ENCODE measurements at places on chromosomes 13 and 19.

GRCh38 chr13:30739761-30740642, 4.7 kb downstream of the ALOX5AP start:
- DNase-seq: no peak

DNA sequence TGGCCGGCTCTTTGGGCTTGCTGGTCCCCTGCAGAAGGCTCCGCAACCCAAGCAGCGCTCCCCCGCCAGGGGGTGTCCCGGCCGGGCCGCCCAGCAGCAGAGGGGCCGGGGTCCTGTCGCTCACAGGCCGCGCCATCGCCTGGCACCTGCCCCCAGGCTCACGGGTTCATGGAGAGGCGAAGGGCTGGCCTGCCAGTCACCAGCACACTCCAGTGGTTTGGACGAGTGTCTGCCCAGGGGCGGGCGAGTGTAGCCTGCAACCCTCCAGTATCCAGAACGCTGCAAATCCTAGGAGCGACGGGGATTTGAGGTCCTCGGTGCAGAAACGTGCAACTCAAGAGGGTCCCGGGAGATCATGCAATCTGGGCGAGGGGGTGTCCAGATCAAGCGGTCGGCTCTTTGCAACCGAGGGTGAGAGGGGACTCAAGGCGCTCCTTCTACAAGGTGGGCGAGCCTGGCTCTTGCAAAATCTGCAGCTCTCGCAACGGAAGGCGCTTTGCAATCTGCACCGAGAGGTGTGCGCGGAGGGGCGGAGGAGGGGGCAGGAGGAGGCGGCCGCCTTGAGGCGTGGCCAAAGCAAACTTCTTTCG, at the start of gene DBP:
Gene DBP (minus strand): TSS at position 521 of the 590 bp plus-strand sequence. CDS start 385 bp downstream, at position 136.
- peak; percentile 61 for DNase-seq

DNA sequence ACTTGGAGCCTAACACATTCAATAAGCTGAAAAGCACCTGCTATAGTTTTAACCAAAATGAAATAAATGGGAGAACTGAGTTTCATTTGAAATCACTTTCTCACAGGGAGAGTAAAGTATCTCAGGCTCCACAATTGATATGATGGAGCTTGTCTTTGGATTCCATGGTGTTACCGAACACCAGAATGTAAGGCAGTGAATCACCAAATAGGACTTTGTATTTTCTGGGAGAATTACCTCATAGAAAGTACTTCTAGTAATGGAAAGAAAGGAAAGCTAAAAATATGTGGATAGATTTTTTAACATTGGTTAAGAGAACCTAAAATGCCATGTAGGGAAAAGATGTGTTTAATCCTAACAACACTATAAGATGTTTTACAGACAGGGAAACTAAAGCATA, 123.6 kb downstream of the NALCN start:
- DNase-seq: no peak

GRCh38 chr13:103960001-103960400, 893.8 kb upstream of the SLC10A2 start:
- no peak for DNase-seq

- DNase-seq: no peak
Measured at GRCh38 chr13:60230593-60230992, 66.9 kb upstream of the DIAPH3 start.

- no peak for DNase-seq
Measured at GRCh38 chr13:24038405-24038804, 122.1 kb upstream of the SPATA13 start.

DNA sequence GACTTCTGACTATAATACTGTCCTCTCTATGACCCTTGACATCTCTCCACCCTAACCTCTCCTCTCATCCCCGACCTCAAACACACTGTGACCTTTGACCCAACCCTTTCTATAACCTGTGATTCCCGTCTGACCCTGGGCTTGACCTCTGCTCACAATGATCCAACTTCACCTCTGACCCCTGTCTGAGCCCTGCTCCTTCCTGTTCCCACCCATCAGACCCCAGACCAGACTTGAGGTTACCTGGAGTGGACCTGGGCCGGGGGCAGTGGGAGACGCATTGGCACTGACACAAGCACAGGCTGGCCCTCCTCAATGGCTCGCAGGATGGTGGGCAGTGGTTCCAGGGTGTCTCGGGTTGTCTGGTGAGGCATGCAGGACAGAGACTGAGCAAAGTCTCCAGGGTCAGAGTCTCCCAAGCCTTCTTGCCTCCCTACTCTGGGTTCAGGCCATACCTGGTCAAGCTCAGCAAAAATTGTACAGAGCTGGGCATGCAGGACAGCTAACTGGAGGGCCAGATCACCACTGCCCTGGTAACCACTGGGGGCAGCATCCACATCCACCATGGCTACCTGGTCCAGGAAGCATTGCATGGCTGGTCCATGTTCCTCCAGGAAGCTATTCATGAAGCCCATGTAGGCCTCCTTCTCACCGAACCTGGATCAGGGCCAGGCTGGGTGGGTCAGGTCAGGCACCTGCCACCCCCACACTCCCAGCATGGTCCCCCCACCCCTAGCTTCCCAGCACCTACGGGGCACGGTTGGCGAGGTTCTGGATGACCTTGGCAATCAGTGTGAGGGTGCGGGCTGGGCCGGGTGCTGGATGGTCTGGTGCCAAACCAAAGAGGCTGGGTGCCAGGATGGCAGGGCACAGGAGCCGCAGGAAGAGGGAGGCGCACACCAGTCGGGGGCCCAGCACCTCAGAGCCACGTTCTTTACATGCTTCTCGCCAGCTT, 4.4 kb upstream of the WIZ start:
- DNase-seq: no peak

- peak; percentile 68 for DNase-seq
Measured at GRCh38 chr13:35157143-35157755, 215.2 kb downstream of the NBEA start.

DNA sequence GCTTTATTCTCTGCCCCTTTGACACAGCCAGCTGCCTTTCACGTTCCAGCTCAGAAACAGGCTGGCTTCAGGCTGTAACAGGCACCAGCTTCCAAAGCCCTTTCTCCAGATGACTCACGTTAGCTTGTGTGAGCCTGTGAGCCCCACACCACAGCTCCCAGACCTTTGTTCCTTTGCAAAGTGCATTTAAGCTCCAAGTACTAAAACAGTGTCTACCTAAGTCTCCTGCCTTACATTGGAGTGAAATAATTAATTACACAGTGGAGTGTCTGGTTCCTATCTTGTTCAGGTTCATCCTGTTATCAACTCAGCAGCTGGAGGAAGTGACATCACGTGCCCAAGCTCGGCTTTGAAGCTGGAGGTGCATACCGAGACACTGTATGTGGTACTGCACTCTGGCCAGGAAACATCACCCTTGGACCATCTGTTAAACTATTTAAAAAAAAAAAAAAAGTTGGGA, 475.8 kb downstream of the FOXO1 start:
- DNase-seq: no peak

GRCh38 chr13:21980049-21980448, 309.2 kb downstream of the FGF9 start:
- peak; percentile 97 for DNase-seq

Data from NCI-H748 treated with DMSO at 0.1 percent for 48 hours (cell line).